ENCODE measurements at places on chromosomes 7 and 10. TPM values are rescaled to one million over a fixed set of nuclear protein-coding genes. Genes with fewer than 3 reads are reported as not detected.
A peak's percentile ranks its signal among the peaks of the same experiment; 100 is the strongest.

Gene BRAT1
- 27.7 TPM for total RNA-seq

- no peak for DNase-seq
Observed at GRCh38 chr10:30967650-30968410, 63.8 kb downstream of the ZNF438 start.

Gene OR2A5
- total RNA-seq: not detected

DNA sequence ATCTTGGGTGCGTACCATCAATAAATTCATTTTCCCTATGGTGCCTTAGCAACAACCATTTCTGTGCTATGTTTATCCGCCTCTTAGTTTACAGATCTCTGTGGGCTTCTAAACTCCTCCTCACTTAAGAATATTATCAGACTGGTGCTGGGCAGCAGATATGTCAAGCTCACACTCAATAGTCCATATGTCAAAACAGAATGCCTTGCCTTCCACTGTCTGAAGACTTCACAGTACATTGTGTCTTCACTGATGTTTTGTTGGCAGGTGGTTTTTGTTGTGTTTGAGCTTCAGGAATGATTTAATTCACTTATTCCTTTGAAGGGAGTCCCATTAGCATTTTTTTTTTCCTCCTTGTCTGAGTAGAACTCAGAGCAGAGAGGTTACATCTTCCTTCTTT lies 419.6 kb downstream of the DNAJB9 start:
- no peak for DNase-seq

GRCh38 chr10:15254808-15255648 lies 86.5 kb upstream of the NMT2 start:
- no peak for DNase-seq

- DNase-seq: no peak
Observed at GRCh38 chr7:19709249-19709578, 377 bp upstream of the POLR1F start.

DNA sequence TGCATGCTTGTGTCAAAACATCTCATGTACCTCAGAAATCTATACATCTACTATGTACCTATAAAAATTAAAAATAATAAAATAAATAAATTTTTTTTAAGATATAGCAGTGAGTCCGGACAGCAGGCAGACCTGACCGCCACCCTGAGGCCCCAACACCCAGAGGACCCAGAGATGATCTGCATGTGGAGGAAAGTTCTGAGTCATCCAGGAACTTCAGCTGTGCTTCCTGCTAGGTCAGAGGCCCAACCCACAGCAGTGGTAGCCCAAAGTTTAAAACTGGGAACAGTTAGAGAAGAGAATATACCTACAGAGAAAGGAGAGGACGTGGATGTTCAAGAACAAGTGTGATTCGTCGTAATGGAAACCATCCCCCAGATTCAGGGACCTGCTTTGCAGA lies 683.7 kb upstream of the NRP1 start:
- no peak for DNase-seq

DNA sequence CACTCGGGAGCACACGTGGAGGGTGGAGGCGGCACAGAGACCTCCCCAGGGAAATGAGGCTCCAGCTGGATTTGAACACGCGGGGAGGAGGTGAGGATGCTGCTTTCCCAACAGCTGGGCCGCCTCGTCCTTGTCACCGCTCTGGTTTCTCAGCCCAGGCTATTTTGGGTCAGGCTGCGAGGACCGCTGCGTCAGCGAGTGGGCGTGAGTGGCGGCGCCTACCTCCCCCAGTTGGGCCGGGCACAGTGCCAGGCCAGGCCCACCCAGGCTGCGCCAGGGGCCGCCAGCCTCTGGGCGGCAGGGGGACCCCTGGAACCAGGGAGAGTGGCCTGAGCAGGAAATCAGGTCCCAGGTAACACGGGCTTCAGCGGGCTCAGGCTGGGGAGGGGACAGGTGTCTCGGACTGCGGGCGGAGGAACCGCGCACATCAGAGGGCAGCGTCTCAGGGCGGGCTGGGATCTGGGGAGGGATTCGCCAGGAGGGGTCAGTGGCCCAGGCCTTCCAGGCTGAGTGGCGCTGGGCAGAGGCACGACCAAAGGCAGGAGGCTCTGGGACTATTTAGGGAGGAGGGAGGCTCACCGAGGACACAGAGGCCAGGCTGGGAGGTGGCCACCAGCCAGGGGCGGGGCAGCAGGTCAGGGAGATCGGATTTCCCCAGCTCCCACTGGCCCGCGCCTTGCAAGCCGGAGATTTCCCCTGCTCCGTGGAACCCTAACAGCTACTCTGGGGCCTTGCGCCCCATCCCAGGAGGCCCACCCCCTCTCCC lies 125.2 kb upstream of the RET start:
- no peak for DNase-seq

Gene PTN
- total RNA-seq: 6.1 TPM

Gene TMEM178B
- total RNA-seq: 0.10 TPM

Gene EN2
- 1.8 TPM for total RNA-seq

DNA sequence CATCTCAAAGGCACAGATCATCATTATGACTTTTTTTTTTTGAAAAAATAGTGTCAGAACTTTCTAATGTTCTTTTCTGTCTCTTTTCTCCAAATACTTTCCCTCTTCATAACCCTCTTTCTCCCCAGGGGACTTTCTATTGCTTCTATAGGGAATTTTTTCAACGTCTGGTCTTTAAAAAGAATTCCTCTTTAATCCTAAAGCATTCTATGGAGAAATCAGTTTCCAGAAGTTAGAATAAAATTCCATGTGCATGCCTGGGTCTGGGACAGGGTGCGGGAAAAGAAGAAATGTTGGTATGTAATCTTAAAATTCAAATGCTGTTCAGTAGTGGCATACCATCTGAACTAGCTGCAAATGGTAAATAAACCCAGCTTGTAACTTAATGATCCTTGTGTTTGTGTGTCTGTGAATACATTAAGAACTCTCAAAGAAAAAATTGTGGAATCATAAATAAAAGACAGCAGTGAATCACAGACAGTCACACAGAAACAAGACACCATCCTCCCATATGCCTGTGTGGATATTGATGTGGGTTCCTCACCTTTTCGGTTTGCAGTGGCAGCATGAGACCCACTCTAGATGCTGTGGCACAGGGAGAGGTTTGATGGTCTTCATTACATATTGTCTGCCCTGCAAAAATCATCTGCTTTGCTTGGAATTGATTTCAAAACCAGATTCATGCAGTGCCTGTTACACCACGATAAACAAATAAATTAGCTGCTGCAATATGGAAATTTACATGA lies 374.7 kb upstream of the NRP1 start:
- no peak for DNase-seq

Gene INHBA
- 2.1 TPM for total RNA-seq

GRCh38 chr10:117743509-117743908 lies 201.0 kb downstream of the EMX2 start:
- no peak for DNase-seq

DNA sequence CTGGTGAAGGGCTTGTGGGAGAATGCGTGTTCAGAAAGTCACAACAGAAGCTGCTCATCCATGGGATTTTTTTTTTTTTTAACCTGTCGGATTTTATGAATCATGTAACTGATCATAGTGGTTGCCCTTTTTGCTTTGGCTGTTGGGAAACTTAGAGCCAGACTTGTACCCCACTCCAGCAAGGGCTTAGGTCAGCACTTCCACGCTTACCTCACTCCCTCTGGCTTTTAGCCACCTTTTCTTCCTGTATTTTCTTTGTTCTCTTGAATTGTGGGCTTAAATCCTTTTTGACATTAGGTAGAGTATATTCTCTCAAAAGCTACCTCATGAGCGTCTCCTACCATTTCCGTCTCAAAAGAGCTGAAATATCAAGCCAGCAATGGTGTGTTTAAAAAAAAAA lies 113.6 kb upstream of the BTBD16 start:
- DNase-seq: no peak

Gene ELFN1
- 0.60 TPM for total RNA-seq

GRCh38 chr7:8783229-8783628 lies 349.8 kb downstream of the NXPH1 start:
- no peak for DNase-seq

DNA sequence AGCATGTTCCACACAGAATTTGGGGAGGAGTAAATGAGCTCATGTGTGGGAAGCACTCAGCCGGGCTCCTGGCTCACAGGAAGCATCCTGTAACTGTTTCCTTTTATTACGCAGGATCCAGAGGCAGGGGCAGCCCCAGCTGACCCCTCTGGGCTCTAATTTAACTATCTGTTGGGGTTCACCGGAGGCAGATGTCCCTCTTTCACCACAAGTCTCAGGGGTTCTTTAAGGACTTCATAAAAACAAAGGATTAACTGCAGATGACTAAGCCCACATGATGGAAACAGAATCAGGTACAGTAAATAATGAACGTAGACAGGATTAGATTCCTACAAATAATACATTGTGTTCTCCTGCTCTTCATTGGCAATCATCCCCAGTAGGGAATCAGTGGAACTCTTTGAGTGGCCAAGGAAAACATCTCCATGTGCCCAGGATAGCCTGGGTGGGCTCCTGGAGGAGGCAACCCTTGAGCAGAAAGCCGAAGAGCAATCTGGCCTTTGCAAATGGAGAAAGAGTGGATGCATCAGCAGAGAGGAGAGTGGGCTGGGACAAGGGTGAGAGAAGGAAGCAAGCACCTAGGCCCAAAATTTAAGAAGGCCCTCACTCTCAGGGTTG lies 24.6 kb downstream of the TBXAS1 start:
- DNase-seq: no peak

Gene IGF2BP3
- 0.50 TPM for total RNA-seq

DNA sequence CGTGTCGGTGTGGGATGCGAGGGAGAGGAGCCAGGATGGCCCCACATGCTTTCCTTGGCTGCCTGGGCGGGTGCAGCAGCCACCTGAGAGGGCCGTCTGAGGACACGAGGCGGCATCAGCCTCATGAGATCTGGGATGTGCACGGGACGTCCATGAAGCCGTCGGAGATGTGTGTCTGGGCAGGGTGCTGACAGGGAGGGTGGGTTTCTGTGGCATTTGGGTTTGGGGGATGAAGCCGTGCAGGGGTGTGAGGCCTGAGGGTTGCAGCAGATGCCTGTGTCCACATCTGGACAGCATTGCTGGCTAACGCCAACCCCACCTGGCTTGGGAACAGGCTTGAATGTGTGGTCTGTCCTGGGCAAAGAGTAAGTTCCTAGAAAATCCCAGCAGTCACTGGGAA lies 179.5 kb downstream of the DNAJB6 start:
- DNase-seq: no peak

GRCh38 chr10:50336140-50336539 lies 84.8 kb upstream of the ASAH2 start:
- DNase-seq: no peak

DNA sequence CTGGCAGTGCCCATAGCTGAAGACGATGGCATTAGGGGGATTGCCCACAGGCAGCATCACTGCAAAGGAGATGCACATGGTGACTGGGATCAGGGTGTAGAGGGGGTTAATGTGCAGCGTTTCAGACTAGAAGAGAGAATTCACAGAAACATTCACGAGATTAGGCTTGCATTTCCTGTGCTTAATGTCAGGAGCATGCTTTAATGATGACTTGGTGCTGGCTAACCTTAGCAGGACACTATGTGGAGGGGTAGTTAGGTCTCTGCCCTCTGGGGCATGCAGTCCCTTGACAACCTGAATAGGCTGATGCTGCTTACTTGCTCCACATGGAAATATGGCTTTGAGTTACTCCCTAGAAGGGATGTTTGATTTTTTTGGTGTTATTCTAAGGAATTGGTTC lies 21.8 kb downstream of the STMP1 start:
- no peak for DNase-seq

Gene GSTK1
- total RNA-seq: 88.9 TPM

Gene PARD3
- total RNA-seq: 73.2 TPM

DNA sequence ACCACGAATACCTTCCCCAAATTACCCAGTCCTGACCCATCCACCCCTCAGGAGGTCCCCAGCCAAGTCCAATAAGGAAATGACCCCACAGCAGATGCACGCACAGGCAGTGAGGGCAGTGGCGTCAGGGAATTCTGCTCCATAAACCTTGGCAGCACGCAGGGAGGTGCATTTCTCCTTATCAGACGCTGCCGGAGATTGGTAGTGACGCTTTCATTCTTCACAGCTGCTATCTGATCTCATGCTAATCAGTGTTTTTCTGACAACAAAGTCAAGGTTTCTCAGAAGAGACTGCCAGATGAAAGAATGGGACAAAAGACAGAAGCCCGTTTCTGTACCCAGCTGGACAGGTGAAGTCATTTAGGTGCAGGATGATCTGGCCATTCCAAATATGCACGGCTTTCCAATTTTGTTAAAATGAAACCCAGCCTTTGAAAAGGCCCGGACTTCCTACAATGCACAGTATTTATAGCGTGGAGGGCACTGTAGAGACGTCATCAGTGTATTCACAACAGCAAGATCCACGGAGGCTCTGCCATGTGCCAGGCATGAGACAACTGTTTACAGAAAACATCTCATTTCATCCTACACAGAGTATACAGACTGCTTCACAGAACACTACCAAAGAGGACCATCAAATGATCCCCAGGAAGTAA lies 35.3 kb downstream of the DIP2C start:
- peak; percentile 10 for DNase-seq

DNA sequence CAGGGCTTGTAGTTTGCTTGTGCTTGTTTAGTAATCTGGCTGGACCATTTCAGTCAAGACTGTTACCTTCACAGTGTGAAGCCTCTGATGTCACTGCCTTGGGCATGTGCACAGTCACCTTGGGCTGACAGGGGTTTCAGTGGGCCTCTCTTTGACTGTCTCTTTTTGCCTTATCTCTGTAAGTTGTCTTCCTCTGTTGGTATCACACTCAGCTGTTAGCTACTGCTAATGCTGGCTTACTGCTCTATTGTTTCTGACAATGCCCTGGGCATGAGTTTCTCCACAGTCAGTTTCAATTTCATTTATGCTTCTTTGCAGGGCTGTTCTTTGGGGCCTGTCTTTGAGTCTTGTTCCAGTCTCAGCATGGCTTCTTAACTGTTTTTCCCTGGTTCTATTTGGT lies 201.9 kb upstream of the SHH start:
- DNase-seq: no peak

Gene LGI1
- total RNA-seq: not detected

- DNase-seq: no peak
Observed at GRCh38 chr10:67119651-67120050, 193.8 kb downstream of the LRRTM3 start.

Gene TWIST1
- total RNA-seq: 2.7 TPM

Gene RFC2
- 14.1 TPM for total RNA-seq

Gene TCAF2
- total RNA-seq: 2.1 TPM

Gene OPN4
- not detected for total RNA-seq

GRCh38 chr7:141322383-141322782 lies 228.8 kb upstream of the AGK start:
- no peak for DNase-seq

DNA sequence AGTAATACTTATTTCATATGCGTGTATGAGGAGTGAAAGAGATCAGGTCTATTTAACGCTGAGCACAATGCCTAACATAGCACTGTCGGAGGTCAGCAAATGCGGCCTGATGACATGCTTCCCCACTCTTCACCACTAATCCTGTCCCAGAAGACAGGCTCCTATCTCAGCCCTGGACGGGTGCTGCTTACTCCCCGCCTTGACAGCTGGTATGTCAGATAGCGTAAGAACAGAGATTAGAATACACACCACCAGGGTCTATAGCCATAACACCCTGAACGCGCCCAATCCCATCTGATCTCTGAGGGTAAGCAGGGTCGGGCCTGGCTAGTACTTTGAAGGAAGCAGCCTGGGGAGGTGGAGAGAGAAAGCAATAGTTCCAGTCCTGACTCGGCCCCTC lies 32.3 kb upstream of the TM9SF3 start:
- DNase-seq: no peak

Gene NAPEPLD
- 27.9 TPM for total RNA-seq

- no peak for DNase-seq
Observed at GRCh38 chr10:110513949-110514348, 16.2 kb downstream of the DUSP5 start.
